ENCODE measurements at places on chromosomes 4 and X.

GRCh38 chrX:135707880-135708279, 5.6 kb upstream of the CT45A1 start:
- no peak for DNase-seq

- DNase-seq = peak; percentile 20
Measured at GRCh38 chr4:13174001-13174400, 310.1 kb downstream of the RAB28 start.

DNA sequence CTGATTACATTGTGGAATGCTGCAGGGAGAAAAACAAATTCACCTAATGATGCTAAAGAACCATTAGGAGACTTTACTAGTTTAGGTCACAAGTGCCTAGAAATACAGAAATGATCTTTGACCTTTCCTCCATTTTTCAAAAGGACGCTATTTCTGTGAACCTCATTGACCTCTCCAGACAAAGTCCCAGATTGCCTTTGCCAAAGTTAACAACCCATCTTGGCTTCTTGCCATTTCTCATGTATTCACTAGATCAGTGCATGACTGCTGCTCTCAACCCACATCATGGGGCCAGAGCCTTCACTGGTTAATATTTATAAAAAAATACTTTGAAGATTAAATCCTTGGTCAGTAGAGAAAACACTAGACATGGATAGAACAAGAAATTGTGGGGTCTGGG, 19.9 kb upstream of the AR start:
- DNase-seq = no peak

GRCh38 chr4:24056289-24056688, 166.4 kb upstream of the PPARGC1A start:
- no peak for DNase-seq

DNA sequence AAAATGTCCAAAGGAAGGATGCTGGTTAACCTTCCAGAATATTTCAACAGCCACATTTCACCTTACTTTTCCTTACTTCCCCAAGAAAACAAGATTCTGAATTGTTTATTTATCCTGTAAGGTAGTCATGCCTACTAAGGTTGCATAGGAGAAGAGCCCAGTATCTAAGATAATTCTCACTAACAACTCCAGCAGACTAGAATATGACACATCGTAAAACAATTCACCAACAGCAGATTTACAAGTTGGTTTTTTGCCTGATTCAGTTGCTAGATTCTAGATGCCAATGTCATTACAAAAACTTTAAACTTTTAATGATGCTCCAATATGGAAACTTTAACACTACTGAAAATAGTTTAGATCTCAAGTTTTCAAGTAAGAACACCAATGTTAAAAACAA, 176.4 kb downstream of the IL13RA2 start:
- DNase-seq = peak; percentile 18

DNA sequence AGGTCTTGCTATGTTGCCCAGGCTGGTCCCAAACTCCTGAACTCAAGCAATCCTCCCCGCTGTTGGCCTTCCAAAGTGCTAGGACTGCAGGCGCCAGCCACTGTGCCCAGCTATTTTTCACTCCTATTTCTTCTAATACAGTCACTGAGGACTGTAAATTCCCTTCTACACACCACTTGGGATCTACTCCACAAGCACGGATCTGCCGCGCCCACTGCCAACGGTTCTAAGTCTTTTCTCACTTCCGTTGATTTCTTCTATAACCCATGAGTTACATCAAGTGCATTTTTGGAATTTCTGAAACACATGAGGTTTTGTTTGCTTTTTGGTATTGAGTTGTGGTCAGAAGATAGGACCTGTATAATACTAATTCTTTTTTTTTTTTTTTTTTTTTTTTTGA, 48.6 kb downstream of the FAM53A start:
- no peak for DNase-seq

Measured in fibroblast of skin of right quadriceps (primary cell).